ENCODE measurements at places on chromosomes 3 and 15. TPM values are rescaled to one million over a fixed set of nuclear protein-coding genes. Genes with fewer than 3 reads are reported as not detected.

DNA sequence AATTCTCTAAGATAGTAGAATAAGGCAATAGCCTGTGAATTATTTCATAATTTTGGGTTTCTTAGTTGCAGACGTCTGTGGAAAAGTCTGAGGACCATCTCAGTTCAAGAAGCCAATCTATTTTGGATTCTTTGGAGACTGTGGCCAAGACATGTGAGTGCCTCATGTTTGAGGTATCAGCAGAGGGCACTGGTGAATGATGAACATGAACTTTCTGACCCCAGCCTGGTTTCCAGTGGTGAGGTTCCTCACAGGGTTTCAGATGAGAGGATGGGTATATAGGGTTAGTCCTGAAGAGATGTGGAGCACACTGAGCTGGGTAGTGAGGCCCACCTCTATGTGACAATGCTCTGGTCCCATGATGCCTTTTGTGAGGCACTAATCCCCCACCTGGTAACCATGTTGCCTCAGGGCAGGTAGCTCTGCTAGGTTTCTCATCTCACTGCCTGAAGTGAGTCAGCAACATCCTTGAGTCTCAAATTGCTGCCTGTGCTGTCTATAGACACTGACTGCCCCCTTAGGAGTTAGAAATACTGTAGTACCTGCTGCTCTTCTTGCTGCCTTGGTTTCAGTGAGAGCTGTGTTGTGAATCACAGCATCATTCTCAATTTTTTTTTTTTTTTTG is 32.3 kb downstream of the C3orf62 start:
- no peak for DNase-seq

TNFSF10 gene
- total RNA-seq: 18.5 TPM

GREM1 gene
- total RNA-seq: 0.44 TPM

CBLB gene
- 39.8 TPM for total RNA-seq

PP2D1 gene
- total RNA-seq: not detected
